Foreskin fibroblast (primary cell): ENCODE measurements at places on chromosomes 3 and 15.

GRCh38 chr3:128077665-128078064 is 25.4 kb downstream of the SEC61A1 start:
- DNase-seq: no peak

- DNase-seq: no peak
Observed at GRCh38 chr3:165459924-165460835, 264.0 kb upstream of the SLITRK3 start.

DNA sequence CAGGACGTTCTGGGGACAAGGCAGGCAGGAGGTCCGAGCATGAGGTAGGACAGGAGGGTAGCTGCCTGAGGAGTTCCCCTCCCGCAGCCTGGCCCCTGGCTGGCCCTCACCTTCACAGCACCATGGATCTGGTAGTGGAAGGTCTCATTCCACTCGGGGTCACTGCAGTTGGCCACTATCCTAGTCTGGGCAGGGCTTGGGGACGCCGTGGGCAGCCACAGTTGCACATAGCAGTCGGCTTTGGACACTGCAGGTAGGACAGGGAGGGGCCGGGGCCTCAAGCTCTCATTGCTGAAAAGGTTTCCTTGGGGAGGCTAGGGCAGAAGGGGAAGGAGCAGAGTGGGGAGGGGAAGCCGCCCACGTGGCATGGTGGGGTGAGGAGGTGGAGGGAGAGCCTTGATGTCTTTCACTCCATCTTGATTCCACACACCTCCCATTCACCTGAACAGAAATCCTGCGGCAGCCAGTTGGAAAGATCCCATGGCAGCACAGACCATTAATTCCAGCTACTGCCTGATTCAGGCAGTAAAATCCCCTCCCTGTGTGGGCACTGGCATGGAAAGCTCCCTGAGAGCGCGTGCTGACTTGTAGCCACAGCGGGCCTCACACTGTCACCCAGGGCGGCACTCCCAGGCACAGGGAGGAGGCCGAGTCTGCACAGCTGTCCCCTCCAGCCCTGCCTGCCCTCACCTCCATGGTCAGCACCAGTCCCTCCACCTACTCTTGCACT is 2.1 kb downstream of the PLA2G4F start:
- no peak for DNase-seq

DNA sequence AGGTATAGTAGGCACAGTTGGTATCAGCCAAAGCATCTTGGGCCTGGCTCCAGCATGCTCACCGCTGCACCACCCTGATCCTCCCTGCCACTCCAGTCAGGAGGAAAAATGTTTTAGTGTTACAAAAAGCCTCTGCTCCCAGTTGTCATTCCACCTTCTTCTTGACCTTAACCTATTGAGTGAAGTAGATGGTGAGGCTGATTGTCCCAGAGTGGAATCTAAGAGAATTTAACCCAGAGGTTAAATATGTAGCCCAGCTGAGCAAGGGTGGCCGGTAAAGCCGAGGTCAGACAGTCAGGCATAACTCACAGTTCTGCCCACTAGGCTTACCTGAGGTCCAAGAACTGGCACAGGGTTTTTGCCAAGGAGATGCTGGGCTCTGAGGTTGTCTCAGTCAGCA is 30.7 kb upstream of the TNIK start:
- DNase-seq: no peak

DNA sequence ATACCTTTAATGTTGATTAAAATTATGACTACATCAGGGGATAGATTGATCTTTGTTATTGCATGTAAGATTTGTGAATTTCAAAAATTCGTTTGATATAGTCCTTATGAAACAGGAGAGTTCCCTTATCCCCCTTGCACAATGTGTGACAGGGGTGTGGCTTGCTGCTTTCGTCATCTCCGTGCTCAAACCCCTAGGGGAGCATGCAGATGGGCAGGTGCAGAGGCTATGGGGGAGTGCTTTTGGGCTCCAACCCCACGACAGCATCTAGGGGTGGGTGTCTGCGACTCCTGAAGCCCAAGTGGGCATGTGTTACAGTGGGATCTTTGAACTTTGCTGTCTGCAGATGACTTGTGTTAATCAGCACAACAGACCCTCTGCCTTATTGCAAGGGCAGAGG is 360.1 kb upstream of the GOLIM4 start:
- no peak for DNase-seq

DNA sequence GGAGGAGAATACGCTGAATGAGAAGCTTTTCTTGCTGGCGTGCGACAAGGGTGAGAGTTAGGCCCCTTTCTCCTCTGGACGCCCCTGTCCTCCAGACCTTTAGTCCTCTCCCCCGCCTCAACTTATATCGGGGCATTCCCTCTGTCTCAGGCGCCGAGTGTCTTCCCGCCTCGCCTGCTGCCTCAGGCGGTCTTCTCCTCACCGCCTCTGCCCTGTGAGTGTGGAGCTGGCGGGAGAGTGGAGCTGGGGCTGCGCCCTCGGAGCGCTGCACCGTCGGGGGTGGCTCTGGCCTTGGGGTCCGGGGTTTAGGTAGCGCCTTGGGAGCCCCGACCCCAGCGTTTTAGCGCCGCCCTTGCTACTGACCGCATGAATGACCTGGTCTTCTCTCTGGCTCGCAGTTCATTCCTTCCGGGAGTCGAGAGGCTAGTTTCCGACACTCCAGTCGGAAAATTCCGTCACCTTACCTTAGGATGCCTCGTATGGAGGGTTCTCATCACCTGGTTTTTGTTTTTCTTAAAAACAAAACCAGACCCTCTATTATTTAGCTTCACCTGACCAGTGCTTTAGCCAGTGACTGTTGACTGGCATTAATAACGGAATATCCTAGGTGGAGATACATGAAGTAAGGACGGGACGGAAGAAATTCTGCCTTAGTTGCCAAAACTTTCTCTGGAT is 985 bp downstream of the TRPC1 start:
- peak; percentile 11 for DNase-seq

- DNase-seq: peak; percentile 47
Observed at GRCh38 chr15:100762913-100763834, 116.5 kb upstream of the ALDH1A3 start.

DNA sequence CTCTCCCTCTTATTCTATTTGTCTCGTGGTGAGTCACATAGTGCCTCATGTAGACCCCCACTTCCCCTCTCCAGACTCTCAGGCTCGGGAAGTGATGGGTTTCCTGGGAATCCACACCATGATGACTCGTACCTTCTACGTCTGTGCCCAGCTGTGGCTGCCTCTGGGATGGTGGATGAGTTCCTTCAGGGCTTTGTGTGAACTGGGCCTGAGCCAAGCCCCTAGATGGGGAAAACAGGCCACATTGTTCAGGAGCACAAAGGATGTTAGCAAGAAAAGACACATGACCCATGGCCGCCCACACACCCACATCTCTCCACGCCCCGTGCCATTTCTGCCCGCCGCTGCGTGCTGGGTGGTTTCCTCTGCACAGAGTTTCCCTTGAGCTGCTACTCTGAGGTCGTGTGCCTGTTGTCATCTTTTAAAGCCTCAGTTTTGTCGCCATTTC is 10.5 kb downstream of the ISG20 start:
- peak; percentile 95 for DNase-seq

DNA sequence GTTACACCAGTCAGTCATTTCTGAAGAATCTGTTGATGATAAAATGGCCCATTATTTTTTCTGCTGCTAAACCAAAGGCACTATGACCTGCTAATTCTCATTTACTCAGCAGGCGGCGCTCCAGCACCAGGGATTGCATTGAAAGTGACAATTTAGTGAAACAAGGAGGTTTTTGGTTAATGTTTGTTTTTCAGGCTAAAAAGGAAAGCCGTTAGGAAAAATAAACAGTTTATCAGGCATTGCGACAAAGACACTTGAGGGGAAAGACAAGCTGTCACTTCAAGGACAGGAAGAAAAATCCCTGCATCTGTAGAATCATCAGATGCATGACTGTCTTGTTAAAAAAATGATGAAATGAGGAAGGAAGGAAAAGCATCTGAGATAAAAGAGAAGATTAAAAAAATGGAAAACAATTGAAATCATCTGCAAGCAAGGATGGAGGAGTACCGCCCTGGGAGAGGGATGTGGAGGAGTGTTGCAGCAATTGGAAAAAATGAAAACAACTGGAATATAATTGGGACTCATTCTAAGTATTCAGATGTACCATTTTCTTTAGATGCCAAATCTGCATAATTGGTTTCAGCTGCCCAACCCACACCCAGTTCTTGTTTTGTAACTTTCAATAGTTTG is 54.0 kb downstream of the NR1D2 start:
- peak; percentile 38 for DNase-seq
